Activated T-helper 1 cell treated with Interleukin-2 at 50 U/mL for 16 hours (primary cell): ENCODE measurements at places on chromosomes 13 and 19.

DNA sequence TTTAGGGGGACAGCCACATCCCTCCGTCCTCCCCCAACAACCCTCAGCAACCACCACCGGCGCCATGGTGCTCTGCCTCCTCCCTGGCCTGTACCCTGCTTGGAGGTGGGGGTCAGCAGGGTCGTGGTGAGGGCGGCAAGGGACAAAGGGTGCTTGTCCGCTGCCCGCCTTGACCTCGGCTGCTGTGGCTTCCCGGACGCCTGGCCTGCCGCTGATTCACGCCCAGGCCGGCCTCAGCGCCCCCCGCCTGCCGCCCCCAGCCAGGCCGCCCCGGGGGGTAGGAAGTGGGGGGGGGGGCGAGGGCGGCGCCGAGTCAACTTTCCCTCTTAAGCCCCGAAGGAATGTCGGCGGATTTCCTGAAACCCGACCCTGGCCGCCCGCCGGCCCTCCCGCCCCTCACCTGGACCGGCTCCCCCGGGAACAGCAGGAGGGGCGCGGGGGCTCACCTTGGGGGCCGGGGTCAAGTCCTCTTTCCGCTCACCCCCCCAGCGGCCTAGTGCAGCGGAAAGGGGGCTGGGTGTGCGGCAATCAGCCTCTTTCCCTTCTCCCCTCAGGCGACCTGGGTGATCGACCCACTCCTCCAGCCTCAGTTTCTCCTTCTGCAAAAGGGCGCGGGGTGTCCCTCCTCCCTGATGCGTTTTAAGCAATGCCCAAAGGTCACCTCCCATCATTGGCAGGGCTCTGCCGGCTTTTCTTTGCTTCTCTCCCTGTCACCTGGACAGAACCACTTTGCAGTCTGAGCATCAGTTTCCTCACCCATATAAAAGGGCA is 1.9 kb upstream of the TMEM59L start:
- no peak for DNase-seq

- DNase-seq, result no peak
Observed at GRCh38 chr13:45222919-45223318, 22.1 kb upstream of the KCTD4 start.

DNA sequence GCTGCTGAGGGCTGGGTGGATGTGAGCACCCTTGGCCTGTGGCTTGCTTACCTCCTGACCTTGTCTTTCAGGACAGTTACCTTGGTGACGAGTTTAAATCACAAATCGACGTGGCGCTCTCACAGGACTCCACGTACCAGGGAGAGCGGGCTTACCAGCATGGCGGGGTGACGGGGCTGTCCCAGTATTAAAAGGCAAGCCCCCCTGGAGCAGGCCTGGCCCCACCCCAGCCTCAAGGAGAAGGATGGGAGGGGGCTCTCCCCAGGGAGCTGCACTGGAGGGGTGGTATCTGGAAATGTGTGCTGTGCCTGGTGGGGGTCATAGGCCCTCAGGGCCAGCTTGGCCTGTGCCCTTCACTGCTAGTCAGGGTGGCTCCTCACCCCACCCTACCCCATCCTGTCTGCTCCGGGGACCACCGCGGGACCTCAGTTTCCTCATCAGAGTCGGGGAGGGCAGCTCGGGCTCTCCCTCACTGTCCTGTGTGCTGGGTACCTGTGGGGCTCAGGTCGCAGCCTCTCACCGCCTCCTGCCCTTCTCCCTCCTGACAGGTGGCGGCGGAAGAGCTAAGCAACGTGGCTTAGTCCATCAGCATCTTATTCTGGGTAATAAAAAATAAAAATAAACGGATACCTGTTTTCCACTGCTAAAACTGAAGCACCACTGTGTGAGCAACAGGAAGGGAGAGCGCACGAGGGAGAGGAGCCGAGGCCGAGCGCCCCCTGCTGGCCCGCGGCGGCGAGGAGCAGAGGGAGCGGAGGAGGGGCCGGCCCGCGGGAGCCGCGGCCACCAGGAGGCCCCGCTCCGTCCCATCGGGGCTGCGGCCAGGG is 29.8 kb downstream of the CERS1 start:
- DNase-seq, result peak; percentile 47

GRCh38 chr13:39552246-39552645 is 50.7 kb downstream of the LHFPL6 start:
- no peak for DNase-seq

GRCh38 chr13:98839856-98840769 is 87.6 kb upstream of the SLC15A1 start:
- no peak for DNase-seq

- no peak for DNase-seq
Observed at GRCh38 chr13:102648046-102648445, 46.8 kb downstream of the METTL21C start.

GRCh38 chr19:17135001-17135853 is 59.6 kb downstream of the MYO9B start:
- no peak for DNase-seq

DNA sequence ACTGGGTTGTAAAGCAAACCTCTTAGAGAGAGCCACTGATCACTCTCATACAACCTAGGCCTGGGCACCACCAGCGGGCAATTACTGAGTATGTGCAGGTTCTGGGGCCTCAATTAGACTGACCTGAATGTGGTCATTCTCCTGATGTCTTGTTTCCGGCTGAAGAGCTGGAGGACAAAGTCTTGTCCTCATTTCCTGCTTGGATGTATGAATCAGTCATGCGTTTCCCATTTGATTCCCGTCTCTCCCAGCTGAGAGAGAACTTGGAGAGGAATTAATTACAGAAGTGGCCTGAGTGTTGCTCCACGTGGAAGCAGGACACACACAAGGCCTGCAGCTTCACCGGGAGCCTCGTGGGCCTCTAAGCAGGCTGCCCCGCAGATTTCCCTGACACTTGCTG is 799.3 kb upstream of the ARGLU1 start:
- no peak for DNase-seq

DNA sequence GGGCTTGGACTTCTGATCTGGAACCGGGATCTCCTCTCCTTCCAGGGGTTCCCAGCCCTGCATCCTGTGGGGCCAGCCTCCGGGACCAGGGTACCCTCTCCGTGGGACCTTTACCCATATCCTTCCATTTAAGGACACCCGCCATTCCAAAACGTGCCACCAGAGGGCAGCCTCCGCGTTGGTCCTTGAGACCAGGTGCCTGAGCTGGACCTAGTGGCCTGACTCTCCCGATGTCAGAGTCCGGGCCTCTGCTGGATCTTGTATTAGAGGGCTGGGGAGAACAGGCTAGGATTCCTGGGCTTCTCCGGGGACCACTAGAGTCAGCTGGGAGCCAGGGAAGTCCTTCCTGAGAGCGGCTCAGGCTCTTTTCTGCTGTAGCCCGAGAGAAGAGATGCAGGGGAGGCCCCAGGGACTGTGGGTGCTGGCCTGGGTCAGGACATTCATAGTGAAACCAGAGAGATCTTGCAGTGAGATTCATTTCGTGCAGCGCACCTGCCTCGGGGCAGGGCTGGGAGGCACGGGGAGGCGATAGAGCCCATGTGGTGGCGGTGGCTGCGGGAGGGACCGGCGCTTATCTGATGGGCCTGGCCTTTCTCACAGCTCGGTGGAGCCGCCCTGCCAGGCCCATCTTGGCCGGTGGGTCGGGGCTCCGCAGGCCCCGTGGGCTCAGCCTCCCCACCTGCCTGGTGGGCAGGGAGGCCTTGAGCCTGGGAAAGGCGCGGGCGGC is 9.8 kb upstream of the SLC7A10 start:
- DNase-seq, result peak; percentile 51

- no peak for DNase-seq
Observed at GRCh38 chr13:91108315-91108714, 239.2 kb upstream of the MIR17HG start.

- no peak for DNase-seq
Observed at GRCh38 chr19:3142292-3142670, 6.4 kb downstream of the GNA15 start.

DNA sequence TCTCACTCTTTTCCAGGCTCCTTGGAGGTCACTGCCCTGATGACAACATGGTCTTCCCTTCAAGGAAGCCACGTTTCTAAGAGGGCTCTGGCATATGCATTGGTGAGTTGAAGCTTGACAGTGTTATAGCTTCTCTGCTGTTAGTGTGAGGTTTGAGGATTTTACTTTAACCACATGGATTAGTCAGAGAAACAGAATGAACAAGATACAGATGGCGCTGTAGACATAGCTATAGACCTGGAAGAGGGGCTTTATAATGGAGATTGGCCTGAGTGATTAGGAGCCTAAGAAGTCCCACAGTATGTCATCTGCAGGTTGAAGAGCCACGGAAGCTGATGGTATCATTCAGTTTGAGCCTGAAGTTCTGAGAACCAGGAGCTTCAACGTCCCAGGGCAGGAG is 18.4 kb upstream of the URI1 start:
- DNase-seq, result no peak

DNA sequence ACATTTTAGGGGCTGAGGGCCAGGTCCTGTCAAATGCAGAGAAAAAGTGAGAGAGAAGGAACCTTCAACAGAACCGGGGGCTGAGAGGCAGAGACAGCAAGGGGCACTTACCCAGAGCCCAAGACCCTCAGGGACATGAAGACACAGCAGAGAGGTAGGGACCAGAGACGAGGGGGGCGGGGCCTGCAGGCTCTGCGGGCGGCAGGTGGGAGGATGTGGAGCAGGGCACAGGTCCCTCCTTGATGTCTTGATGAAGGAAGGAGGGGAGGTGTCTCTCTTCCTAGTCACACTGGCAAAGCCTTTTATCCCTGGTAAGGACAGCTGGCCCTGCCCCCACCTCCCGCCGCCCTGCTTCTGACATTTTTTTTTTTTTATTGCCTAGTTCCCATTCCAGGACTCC is at the start of gene KLK14:
TSS of gene KLK14 (minus strand) at position 277 of the 400 bp plus-strand sequence. CDS start at position 4, 273 bp downstream.
- DNase-seq, result no peak

DNA sequence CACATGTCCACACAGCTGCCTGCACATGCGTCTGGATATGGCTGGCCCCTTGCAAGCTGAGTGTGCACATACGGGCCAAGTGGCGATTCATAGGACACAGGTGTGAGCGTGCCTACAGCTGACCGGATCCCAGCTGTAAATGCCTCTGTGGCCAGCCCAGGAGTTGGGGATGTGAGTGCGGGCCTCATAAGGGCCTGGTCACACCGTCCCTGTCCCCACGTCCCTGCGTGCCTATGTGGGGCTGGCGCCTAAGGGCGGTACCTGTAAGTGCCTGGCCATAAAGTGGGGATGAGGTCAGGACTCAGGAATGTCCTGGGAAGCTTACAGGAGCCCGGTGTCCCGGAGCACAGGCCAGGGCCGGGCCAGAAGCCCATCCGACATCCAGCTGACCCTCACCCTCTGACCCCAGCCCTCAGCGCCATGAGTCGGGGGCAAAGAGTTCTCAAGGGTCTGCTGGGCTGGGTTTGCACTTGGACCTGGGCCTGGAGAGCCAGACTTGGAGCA is 1.3 kb upstream of the ARHGAP45 start:
- no peak for DNase-seq

- no peak for DNase-seq
Observed at GRCh38 chr19:12953799-12954611, 3.0 kb downstream of the GADD45GIP1 start.

- DNase-seq, result no peak
Observed at GRCh38 chr13:91454666-91455065, 56.2 kb downstream of the GPC5 start.

DNA sequence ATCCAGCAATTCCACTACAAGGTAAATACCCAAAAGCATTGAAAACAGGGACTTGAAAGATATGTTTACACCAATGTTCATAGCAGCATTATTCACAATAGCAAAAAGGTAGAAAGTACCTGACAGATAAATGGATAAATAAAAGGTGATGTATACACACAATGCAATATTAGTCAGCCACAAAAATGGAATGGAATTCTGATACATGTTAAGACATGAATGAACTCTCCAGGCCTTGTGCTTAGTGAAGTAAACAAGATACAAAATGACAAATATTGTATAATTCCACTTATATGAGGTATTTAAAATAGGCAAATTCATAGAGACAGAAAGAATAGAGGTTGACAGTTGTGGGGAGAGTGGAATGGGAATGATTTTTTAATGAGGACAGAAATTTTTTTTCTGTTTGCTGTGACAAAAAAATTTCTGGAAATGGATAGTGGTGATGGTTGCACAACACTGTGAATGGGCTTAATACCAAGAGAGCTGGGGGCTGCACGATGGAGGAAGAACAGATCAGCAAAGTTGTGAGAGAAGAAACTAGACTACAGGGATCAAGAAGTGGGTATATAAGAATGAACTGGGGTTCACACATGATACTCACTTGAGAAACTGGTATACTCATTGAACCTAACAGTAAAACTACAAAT is 137.2 kb downstream of the MZT1 start:
- no peak for DNase-seq

DNA sequence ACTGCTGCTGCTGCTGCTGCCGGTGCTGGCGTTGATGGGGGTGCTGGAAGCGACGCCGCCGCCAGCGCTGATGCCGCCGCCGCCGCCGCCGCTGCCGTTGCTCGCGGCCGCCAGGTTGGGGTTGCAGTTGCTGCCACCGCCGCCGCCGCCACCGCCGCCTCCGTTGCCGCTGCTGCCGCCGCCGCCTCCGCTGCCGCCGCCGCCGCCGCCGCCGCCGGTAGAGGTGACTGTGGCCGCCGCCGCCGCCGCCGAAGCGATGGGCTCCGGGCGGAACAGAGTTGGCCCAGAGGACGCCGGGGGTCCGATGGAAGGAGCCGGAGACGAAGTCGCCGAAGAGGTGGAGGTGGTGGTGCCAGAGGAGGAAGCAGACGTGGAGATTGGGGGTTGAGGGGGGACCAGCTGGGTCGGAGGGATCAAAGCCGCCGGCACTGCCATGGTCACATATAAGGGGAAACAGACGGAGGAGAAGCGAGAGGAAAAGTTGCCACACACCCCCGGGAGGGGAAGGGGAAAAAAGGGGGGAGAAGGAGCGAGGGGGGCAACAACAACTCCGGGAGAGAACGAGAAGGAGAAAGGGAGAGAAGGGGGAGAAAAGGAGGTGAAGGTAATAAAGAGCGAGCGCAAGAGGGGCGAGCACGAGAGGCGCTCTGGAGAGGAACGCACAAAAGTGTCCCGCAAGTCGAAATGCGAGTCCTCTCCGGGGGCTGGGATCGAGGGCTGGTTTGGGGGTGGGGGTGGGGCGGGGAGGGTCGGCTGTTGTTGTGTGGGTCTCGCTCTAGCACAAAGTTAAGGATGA is 471 bp downstream of the DACH1 start:
- no peak for DNase-seq

GRCh38 chr13:78845656-78846365 is 186.9 kb upstream of the OBI1 start:
- DNase-seq, result no peak

DNA sequence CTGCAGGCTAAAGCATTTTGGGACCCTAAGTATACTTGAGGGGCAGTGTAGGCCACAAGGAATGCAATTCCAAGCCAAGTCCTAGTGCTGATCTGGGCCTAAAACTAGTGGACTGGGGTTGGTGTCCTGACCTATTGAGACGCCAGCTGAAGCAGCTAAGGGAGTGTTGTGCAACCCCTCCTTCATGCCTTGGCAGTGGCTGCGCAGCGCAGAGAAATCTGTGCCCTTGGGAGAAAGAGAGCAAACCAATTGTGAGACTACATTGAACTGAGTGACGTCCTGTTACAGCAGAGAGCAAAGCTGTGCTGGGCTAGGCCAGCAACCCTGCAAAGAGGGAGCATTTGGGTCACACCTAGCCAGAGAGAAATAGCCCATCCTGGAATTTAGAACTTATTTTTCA is 2715.0 kb upstream of the PCDH20 start:
- DNase-seq, result no peak
